ENCODE measurements at places on chromosomes 5 and 9.

GRCh38 chr9:136701668-136702053 is 10.7 kb upstream of the DIPK1B start:
- no peak for DNase-seq

DNA sequence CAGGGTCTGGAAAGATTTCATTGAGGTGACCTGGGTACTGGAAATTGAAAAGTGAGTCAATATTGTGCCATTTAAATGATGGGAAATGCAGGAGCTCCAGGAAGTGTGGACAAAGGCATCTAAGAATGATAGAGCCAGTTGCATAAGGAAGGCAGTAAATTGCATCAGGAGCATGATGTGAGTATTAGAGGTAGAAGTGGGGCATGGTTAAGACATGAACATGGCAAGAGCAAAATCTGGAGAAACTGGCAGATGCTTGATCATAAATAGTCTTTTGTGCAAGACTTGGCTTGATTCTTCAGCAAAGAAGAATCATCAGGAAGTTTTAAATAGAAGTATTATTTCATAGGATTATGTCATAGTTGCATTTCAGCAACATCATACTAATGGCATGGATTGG is 157.4 kb upstream of the PUM3 start:
- DNase-seq, result no peak

- no peak for DNase-seq
Measured at GRCh38 chr5:180910182-180910581, 11.2 kb downstream of the BTNL8 start.

DNA sequence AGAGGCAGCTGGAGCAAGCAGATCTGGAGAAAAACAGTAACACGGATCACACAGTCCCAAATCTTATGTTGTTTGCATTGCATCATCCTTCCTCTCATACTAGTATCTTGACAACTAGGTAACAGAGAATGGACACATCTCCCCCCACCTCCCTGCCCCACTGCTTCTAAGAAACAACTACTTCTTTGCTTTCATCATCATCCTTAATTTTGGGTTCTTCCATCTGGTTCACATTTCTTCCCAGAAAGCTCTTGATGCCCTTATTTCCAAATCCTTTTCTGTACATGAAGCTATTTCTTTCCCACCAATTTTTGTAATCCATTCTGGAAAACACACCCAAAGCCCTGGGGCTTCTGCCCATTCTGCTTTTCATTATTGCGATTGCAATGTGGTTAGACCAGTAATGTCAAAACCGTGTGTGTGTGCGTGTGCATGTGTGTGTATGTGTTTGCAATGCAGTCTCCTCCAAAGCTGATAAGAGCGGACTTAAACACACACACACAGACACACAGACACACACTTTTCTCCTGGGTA is 254.7 kb upstream of the SLC30A5 start:
- no peak for DNase-seq

DNA sequence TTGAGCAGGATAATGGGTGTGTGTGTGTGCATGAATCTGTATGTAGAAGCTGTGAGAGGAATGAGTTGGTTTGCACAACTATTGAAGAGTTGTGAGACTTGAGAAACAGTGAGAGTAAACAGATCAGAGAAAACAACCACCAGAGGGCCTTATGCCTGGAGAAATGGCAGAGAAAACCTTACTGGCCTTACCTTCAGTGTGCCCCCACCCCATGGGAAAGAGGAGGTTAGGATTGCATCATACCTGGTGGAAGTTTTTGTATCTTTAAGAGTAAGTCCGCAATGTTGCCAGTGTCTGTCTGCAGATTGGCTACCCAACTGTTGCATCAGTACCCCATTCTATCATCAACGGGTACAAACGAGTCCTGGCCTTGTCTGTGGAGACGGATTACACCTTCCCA is 1909.4 kb upstream of the WWC1 start:
- no peak for DNase-seq

- DNase-seq, result no peak
Measured at GRCh38 chr9:93645921-93646639, 69.7 kb downstream of the PHF2 start.

- no peak for DNase-seq
Measured at GRCh38 chr5:10602031-10602806, 38.3 kb downstream of the ANKRD33B start.

DNA sequence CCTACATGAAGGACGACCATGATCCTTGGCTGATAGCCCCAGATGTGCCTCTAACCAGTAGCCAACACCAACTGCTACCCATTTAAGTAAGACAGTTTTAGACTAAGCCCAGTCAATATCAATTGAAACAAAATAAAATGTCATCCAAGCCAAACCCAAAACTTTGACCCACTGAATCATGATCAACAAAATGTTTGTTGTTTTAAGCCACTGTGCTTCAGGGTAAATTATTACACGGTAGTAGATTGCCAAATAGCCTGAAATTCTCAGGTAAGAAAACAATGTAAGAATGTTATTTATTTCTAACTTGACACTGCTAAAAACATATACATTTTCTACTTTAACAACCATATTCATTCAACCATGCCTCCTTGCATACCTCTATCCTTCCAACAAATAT is 105.5 kb upstream of the PAPPA start:
- DNase-seq, result no peak
